ENCODE measurements at places on chromosomes 16 and 17.
A peak's percentile ranks its signal among the peaks of the same experiment; 100 is the strongest.

- DNase-seq: peak; percentile 35
Observed at GRCh38 chr17:1752425-1753262, 9.2 kb upstream of the SERPINF1 start.

DNA sequence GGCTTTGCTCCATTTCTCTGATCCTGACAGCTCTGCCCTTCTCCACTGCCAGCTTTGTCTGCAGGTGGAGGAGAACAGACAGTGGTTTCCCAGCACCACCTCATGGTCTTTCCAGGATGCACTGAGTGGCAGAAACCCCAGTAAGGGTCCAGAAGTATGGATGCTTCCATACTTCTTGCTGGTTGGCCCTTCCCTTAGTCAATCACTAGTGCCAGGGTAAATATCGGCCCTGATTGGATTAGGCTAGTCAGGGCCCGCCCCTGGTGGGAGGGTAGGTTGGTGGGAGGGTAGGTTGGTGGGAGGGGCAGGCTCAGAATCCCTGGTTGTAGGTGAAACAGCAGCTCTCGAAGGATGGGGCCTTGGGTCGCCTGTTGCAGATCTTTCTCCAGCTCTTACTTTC, 10.2 kb downstream of the RNF213 start:
- DNase-seq: peak; percentile 66

DNA sequence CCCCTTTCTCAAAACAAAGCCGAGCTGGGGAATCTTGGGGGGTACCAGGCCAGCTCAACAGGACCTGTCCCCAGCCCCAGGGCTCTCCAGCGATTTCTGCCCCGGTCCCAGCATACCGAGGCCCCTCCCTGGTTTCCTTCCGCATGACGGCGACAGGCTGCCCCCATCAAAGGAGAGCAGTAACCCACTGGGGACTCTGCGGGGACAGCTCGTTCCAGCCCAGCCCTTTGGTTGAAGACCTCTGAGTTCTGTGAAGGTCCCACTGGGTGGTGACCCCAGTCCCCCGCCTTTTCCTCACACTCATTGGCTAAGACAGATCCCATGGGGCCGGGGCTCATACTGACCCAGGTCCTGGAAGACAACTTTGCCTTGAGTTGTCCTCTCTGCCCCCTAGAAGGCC, 4.1 kb downstream of the SMTNL2 start:
- DNase-seq: no peak

- no peak for DNase-seq
Observed at GRCh38 chr16:46822270-46822669, 8.7 kb downstream of the C16orf87 start.

GRCh38 chr17:30344283-30345088, 10.6 kb upstream of the TMIGD1 start:
- no peak for DNase-seq

GRCh38 chr17:78133971-78134898, 3.7 kb downstream of the TMC8 start:
- DNase-seq: peak; percentile 46

DNA sequence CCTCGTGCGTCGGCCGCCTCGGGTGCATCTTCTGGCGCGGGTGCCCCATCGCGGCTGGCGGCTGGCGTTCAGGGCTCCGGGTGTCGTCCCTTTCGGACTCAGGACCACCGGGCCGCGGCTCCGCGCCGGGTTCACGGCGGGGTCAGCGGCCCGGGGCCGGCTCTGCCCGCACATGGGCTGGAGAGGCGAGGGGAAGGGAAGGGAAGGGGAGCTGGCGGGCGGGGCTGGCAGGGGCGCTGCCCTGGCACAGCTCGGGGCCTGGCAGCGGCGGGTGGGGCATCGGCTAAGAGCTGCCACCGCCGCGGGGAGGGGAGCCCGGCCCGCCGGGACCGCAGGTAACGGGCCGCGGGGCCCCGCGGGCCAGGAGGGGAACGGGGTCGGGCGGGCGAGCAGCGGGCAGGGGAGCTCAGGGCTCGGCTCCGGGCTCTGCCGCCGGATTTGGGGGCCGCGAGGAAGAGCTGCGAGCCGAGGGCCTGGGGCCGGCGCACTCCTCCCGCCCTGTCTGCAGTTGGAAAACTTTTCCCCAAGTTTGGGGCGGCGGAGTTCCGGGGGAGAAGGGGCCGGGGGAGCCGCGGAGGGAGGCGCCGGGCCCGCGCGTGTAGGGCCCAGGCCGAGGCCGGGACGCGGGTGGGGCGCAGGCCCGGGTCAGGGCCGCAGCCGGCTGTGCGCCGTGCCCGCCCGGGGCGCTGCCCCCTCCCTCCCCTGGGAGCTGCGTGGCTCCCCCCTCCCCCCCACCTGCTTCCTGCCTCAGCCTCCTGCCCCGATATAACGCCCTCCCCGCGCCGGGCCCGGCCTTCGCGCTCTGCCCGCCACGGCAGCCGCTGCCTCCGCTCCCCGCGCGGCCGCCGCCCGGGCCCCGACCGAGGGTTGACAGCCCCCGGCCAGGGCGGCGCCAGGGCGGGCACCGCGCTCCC, 646 bp downstream of the HIC1 start:
- DNase-seq: peak; percentile 47

DNA sequence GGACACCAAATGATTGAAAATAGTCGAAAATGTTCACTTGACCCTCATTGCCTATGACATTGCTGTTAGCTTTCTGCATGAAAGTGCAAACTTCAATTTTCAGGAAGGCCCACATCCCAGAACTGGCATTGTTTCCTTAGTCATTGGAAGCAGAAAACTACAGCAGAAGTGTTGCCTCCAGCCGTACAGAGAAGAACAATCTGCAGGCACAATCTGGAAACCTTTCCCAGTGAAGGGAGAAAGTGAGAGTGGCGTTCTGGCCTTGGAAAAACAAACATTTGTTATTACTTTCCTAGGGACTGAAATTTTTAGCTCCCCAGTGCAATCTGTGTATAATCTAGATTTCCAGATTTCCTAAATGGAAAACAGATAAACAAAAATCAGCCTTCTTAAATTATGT, 529.5 kb upstream of the RBFOX1 start:
- DNase-seq: no peak

Data from germinal center (tissue), 1 donor.